ENCODE measurements at places on chromosomes 5 and 9.

GRCh38 chr5:73268826-73269225 lies 95.8 kb downstream of the TMEM174 start:
- no peak for DNase-seq

DNA sequence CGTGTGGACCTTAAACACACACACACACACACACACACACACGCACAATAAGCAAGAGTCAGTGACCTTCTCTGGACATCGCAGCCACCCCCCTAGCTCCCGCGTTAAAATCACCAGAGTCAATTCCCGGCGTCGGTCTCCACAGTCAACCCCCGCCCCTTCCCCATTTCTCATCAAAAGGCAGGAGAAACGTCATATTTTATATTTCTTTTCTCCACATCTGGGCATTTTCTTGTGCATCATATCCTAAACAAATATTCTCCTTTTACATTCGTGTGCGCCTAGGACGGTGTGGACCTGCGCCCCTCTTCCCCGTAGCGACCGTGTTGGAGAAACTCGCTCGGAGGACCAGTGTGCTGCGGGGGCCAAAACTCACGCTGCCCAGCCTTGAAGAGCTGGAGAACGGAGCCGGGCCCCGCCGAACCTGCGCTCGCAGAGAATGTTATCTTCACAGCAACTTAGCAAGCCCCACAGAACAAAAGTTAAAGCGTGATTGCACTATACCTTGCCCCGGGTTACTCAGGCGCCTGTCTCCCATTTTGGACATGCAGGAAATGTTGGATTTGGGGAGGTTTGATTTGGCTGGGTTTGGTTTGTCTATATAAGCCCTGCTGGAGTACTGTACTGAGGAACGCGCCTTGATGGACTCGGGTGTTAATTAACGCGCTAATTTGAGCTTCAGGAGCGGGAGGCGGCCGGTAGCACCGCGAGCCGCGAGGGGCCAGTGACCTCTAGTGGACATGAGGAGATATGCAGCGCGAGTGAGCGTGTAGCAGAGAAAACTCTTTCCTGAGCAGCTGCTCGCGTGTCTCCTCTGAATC lies 192.4 kb downstream of the MEF2C start:
- peak; percentile 64 for DNase-seq

GRCh38 chr5:74250304-74251102 lies 390.0 kb downstream of the ENC1 start:
- no peak for DNase-seq

DNA sequence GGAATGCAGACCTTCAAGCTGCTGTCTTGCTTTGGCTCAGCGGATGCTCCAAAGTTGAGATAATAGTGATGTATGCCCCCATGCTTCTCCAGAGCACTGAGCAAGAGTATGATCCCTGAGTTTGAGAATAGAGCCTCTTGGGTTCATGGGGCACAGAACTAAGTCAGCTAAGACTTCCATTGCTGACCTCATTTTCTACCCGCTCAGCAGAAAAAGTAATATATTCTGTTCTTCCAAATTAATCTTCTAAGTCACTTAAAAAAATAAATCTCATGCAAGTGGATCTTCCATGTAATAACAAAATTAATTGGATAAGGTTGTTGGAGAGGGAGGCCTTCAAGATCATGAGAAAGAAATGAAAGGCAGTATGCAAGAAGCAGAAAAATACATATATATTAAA lies 483.9 kb downstream of the DNAH5 start:
- no peak for DNase-seq

- DNase-seq, result no peak
Measured at GRCh38 chr5:78573318-78573717, 75.3 kb downstream of the LHFPL2 start.

DNA sequence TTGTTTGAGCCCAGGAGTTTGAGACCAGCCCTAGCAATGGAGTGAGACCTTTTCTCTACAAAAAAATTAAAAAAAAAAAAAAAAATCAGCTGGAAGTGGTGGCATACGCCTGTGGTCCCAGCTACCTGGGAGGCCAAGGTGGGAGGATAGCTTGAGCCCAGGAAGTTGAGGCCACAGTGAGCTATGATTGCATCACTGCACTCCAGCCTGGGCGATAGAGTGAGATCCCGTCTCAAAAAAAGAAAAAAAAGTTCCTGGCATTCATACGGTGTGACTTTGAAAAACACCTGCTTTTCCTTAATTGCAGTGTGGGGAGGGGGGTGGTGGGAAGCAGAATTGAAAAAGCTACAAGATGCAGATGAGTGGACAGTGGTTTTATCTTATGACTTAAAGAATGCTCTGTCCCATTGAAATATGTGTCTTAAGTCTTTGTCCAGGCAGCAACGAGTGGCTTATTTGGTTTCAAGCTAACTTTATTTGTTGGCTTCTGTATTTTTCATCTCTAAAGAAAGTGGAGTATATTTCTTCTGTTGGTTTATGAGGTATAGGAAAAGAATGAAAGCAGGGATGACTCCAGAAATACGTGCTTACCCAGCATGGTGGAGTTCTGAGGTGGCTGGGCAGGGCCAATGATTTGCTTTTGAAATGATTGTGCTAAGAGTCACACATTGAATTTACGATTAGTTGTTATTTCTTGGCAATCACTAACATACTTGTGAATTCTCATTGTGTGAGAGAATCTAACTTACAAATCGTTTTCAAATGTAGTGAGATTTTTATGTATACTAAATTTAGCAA lies 27.8 kb downstream of the ROPN1L start:
- no peak for DNase-seq

GRCh38 chr9:130894546-130894945 lies 2.1 kb downstream of the QRFP start:
- DNase-seq, result no peak

GRCh38 chr9:114317665-114318357 lies 5.1 kb upstream of the ORM1 start:
- DNase-seq, result no peak

DNA sequence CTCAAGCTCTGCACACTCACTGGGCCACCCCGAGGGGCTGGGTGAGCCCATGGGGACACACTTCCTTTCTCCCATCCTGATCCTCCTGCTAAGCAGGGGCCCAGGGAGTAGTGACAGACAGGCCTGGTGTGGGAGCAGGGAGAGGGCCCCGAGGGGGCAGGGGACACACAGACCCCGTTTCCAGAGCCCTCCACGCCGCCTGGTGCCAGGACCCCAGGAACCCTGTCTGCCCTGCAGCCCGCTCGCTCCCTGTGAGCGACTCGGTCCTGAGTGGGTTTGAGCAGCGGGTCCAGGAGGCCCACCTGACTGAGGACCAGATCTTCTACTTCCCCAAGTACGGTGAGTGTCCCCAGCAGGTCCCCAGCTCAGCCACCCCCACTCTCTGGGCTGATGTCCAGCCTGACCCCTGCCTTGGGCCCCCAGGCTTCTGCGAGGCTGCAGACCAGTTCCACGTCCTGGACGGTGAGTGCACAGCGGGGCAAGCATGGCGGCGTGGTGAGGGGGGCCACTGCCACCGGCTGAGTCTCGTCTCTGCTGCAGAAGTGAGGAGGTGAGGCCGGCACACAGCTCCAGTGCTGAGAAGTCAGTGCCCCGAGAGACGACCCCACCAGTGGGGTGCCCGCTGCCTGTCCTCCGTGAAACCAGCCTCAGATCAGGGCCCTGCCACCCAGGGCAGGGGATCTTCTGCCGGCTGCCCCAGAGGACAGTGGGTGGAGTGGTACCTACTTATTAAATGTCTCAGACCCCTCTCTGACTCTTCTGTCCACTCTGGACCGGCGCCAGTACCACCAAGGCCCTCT lies 1.4 kb downstream of the C8G start:
- DNase-seq, result no peak

GRCh38 chr9:135049460-135049859 lies 38.0 kb upstream of the OLFM1 start:
- DNase-seq, result no peak

- DNase-seq, result no peak
Measured at GRCh38 chr9:93681269-93682154, 105.1 kb downstream of the PHF2 start.

DNA sequence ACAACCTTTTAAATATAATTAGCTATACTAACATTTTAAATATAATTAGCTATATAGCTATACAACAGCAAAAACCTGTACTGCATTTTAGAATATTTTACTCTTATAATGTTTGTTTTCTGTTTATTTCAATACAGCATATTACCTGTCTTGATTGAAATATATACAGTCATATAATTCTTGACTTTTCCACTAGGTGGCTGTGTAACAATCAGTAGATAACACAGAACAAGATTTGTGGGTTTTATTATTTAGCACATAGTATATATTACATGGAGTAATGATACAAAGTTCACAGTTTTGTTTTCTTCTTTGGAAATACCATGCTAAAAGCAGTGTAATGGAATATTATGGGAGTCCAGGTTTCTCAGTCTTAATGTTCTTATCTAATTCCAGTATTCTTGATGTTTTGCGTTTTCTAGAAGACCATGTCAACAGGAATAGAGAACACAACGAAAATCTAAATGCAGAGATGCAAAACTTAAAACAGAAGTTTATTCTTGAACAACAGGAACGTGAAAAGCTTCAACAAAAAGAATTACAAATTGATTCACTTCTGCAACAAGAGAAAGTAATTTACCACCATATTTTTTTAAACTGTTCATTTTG lies 13.3 kb downstream of the HMMR start:
- DNase-seq, result no peak

DNA sequence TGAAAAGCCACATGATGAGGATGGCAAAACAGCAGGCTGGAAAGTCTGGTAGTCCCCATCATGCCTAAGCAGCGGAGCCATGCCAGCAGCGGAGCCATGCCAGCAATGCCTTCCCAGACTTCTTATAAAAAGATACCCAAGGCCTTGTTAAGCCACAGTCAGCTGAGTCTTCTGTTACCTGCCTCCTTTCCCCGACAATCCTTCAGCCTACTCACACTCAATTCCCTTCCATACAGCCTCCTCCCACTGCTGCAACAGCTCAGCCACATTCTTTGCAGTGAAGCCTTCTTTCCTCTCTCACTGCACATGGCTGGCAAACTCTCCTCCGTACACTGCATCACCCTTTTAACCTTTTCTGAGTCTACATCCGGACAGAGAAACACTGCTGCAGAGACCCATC lies 114.9 kb downstream of the AUH start:
- DNase-seq, result no peak

GRCh38 chr9:17927616-17928015 lies 348.8 kb downstream of the SH3GL2 start:
- no peak for DNase-seq

DNA sequence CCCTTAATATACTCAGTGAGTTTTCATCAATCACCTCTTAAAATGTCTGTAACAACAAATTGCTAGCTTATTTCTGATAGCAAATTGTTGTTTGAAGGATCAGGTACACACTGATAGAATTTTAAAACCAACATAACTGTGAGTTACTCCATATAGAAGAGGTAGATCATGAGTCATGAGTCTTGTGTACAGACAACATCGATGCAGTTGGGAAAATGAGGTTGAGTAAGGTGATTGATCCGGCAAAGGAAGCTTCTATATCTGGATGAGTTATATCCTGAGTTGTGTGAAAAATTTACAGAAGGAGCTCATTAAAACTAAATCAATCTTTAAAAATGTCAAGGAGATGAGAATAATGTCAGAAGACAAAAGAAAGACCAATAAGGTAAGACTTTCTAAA lies 604.6 kb upstream of the RGMB start:
- DNase-seq, result no peak

- no peak for DNase-seq
Measured at GRCh38 chr5:96538808-96539250, 105.8 kb upstream of the PCSK1 start.

Data from CD4-positive, alpha-beta T cell treated with Interleukin-17A for 4 hours (primary cell).